T-helper 22 cell (primary cell): ENCODE measurements at places on chromosomes 16 and 17.

- peak; percentile 14 for DNase-seq
Observed at GRCh38 chr17:7440113-7440833, 961 bp downstream of the FGF11 start.

DNA sequence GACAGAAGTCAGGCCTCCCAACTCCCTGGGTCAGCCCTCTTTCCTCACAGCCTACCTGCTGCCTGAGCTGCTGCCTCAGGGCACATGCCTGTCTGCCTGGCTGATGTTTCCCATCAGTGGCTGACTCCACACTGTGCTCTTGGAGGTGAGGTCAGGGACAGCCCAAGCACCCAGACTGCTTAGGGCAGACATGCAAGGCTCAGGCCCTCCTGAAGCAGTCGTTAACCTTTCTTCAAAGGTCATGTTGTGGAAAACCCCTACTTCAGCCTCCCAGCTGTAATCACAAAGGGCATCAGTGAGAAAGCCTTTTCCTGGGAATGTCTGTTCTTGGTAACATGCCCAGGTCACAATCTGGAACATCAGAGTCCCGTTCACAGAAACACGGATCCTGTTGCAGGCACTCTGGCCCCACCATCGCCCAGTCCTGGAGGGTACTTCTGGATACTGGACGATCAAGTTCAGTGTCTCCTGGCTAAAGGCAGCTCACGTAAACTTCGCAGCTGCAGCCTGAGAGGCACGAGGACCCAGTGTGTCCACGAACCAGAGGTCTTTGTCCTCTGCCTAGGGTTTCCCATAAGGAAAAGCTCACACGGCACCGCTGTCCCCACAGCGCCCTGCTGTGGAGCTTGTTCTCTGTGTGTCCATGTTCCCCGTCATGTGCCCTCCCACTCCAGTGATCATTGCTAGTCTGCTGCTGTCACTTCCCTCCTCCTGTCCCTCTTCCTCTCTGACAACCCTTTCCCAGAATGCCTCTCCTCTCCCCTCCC lies 54.9 kb downstream of the GNAO1 start:
- no peak for DNase-seq

- DNase-seq, result no peak
Observed at GRCh38 chr16:35195864-35196216, 1736.4 kb downstream of the TP53TG3F start.

DNA sequence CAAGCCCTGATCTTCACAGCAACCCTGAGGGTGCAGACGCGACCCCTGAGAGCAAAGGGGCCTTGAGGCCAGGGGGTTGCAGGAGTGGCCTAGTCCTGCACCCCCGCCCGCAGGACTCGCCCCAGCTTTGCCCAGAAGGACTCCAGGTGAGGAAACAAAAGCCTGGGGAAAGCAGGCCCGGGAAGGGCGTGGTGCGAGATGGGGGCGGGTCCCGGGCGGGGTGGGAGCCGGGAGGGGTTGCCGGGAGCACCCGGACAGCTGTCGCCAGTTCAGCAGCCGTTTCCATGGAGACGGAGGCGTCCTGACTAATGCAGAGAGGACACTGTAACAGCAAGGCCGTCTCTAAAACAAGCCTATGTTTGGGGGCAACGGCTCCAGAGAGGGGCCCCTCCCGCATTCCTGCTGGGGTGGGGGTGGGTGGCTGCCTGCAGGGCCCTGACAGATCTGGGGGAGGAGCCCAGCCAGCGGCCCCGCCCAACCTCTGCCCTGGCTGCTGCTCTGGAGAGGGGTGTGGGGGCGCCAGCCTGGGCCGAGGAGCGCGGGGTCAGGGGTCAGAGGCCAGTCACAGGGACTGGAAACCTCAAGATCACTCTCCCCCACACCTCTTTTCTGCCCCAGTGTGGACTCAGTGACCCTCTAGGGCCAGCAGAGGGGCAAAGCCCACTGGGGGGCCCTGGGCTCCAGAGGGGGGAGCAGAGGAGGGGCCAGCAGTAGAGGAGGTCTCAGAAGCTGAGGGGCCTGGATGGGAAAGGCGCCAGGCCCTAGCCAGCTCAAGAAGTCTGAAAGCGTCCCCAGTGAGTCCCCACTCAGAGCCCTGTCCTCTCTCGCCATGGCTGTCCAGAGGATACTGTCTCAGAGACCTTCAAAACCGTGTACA lies 3.1 kb upstream of the TPPP3 start:
- DNase-seq, result no peak

DNA sequence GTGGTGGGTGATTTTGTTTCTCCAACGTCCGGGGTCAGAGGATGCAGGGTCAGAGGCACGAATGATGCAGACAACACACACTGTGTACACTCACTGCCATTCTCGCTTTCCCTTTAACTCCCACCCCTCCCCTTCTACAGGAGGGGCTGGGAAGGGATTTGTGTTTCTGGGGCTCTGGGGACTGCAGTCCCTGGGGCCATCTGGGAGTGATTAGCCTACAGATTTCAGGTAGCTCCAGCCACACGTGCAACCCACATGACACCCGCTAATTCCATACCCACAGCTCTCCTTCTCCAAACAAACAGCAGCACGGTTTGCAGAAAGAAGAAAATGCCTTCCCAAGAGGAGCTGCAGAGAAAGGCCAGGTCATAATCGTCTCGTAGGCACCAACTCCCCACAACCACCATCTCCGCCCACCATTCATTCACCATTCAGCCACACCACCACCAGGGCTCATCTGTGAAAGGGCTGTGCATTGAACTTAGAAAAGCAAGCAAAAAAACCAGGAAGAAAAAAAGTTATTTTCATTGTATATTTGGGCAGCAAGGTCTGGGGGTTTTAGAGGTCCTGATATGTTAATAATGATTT lies 9.4 kb upstream of the SOX9 start:
- no peak for DNase-seq

DNA sequence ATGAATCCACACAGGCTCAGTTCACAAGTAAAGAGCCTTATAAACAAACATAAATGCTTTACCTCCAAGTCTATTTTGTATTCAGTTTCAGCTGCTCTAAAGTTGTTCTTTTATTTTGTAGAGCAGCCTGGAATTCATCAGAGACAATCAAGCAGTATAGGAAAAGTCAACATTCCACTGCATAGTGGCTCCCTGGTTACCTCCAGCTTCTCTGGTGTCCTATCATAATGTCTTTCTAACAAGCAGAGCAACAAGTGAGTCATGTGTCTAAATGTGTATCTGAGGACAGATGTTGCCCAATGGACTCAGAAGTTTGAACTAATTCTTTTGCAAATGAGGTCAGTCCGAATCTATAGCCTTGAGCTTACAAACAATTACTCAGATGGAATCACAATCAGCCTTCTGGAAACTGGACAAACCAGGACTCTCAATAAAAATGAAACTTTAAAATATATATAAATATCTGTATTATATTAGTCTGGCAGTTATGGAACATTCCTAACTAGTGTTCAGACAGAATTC lies 292.0 kb upstream of the TOM1L1 start:
- no peak for DNase-seq

DNA sequence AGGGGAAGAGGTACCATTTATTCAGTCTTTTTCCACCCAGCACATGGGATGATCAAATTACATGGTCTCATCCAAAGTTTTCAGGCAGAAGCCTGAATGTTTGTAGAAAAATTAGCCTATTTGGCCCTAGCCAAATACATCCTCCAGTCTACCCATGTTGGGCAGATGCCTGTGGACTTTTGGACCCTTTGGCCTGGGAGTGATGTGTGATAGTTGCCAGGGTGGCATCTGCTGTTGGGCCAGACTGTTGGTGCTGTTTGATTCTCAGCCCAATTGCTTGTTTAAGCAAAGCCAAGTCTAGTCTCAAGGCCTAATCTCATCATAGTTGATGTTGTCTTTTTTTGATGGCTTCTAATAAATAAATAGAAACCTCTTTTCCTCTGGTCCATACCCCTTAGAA lies 419.0 kb downstream of the CDH13 start:
- DNase-seq, result no peak

GRCh38 chr16:57677622-57678369 lies 9.7 kb downstream of the ADGRG3 start:
- DNase-seq, result no peak

DNA sequence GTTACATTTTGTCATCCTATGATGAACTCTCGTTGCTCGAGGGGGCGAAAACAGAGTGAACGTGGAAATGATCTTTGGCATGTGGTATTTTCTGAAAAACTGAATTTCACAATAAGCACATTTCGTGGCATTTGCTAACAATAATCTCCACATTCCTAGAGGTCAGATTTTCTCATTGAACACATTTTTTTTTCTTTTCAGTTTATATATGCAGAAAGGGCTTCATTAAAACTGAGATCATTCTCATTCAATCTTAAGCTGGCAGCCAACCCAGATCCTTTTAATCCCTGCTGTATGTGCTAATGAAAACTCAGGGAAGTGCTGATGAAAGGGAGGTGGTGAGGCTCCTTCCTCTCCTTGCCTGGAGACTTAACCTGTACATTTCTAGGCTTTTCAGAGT lies 52.6 kb downstream of the PRKCA start:
- no peak for DNase-seq

- DNase-seq, result no peak
Observed at GRCh38 chr17:50550661-50551432, 3.9 kb downstream of the SPATA20 start.

DNA sequence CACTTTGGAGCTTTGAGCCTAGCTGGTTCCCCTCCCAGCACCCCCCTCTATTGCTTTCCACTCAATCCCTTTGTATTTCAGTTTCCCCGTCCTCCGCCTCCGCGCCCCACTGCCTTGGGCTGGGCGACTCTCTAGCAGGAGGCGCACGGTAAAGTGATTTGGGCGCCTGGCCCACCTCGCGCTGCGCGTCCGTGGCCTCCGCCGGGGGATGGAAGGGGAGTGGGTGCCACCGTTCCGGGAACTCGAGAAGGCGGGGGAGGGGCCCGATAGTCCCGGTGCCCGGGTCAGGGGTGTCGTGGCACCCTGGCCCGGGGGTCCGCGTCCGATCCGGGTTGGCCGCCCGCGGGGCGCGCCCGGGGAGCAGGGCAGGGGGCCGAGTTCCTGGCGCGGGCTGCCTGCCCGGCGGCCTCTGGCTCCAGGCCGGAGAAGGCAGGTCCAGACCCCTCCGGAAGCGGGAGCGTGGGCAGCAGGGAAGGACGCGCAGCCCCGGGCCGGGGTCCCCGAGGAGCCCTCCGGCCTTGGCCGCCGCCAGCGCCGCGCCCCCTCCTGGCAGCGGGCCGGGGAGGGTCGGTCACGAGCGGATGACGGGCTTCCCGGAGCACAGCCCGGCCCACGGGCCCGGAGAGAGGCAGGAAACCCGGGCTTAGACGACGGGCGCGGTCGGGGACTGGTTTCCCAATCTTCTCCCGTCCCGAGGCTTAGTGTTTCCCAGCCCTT lies 15.8 kb downstream of the MEOX1 start:
- no peak for DNase-seq

DNA sequence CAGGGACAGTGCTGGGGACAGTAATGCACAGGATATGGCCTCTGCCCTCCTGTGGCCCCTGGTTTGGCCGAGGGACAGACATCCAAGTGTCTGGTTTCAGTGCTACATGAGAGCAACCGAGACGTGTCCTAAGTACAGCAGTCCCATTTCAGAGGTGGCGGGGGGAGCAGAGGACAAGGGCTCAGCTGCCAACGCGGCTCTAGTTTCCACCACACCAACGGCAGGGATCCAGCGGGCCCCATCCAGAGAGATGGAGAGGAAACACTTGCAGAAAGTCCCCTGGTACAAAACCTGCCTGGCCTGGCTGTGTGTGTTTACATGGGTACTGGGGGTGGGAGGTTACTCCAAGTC lies 125.8 kb upstream of the SMURF2 start:
- DNase-seq, result no peak

DNA sequence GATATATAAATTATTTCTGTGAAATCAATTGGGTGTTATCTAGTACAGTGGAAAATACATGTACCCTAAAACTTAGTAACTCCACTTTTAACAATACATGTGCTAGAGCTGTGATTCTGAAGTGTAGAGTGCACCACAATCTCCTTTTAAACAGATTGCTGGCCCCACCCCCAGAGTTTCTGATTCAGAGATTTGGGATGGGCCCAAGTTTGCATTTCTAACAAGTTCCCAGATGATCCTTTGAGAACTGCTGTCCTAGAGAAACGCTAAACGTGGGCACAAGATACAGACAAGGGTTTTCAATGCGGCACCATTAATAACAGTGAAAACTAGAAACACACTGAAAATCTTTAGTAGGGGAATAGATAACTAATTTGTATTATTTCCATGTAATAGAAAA lies 49.2 kb downstream of the NXPH3 start:
- DNase-seq, result no peak

DNA sequence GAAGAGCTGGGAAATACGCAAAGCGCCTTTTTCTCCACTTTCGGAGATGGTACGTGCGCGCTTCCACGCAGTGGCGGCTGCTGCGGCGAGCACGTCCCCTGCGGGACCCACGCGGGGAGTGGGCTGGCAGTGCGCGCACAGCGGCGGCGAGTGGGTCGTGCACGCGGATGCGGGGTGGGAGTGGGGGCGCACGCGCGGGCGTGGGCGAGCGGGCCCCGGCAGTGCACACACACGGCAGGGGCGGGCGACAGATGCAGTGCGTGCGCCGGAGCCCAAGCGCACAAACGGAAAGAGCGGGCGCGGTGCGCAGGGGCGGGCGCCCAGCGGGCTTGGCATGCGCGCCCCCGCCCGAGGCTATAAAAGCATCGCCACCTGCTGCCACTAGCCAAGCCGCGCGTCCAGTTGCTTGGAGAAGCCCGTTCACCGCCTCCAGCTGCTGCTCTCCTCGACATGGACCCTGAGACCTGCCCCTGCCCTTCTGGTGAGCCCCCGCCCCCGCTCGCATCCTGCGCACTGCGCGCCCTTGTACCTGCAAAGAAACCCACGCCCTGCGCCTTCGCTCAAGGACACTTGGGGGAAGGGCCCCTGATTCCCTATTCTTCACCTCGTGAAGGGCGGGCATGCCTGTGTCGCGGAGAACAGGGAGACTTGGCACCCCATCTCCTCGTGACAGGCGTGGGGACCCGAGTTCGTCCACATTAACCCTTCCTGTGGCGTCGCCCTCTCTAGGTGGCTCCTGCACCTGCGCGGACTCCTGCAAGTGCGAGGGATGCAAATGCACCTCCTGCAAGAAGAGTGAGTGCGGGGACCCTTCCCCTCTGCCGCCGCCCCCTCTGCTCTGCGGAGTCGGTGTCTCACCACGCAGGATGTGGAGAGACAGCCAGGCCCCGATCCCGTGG lies at the start of gene MT3:
Gene MT3 (plus strand): TSS at position 388 of the 899 bp plus-strand sequence. CDS start 63 bp downstream, at position 451.
- no peak for DNase-seq

DNA sequence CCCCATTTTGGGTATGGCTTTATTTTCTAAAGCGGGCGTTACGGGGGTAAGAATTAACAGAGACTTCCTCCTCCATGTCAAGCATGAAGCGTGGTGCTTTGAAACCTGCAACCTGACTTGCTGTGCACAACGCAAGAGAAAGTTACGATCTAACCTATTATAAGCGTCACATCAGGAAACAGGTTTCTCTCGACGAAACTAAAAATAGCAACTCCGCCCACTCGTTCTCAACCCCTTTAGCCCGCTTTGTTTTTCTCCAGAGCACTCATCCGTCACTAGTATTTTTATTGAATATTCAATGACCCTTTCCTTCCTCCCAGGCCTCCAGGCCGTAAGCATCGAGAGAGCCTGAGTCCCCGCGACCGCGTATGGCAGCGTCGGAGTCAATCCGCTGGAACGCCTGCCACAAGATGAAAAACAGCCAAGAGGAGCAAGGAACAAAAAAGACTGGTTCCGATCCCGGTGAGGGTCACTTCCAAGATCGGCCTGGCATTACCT lies 555 bp downstream of the NUP88 start:
- DNase-seq, result peak; percentile 59
